GM12878 (cell line): ENCODE measurements at places on chromosomes 5 and 9.

- no peak overlapping the region for H3K27ac ChIP-seq
- H3K27me3 ChIP-seq: no peaks in the 10 kb centered on the region
- H3K36me3 ChIP-seq: no peaks in the 10 kb centered on the region
- H3K4me1 ChIP-seq: no peaks in the 10 kb centered on the region
- no peak for DNase-seq
Measured at GRCh38 chr5:45105491-45105994, 296.8 kb downstream of the MRPS30 start.

DNA sequence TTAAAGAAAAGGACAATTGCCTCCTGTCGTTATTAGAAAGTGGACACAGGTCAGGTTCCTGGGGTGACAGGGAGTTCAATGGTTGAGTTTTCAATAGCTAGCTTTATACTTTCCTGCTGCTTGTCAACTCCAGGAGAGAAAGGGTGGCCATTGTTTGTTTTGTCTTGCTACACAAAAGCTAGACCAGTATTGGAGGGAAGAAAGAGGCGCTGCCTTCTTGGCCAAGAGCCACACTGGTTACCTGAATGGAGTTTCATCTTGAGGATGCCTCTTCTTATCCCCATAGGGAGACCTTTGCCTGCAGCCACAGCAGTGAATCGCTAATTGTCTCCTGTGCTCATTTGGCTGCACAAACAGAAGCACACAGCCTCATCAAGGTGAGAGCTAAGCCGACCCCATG is 279.4 kb upstream of the GRIA1 start:
- H3K27ac ChIP-seq: no peak overlapping the region
- no peak for DNase-seq
- H3K27me3 ChIP-seq: no peaks in the 10 kb centered on the region
- H3K36me3 ChIP-seq: no peaks in the 10 kb centered on the region

GRCh38 chr5:81420039-81420667 is 26.2 kb upstream of the ACOT12 start:
- no peak overlapping the region for H3K4me3 ChIP-seq
- H3K4me1 ChIP-seq: no peaks in the 10 kb centered on the region
- no peak overlapping the region for H3K27ac ChIP-seq
- no peak for DNase-seq
- no peaks in the 10 kb centered on the region for H3K27me3 ChIP-seq

- no peak overlapping the region for H3K4me3 ChIP-seq
- no peak overlapping the region for H3K27ac ChIP-seq
- DNase-seq: no peak
- no peaks in the 10 kb centered on the region for H3K4me1 ChIP-seq
Measured at GRCh38 chr5:94976853-94977252, 308.0 kb downstream of the MCTP1 start.

DNA sequence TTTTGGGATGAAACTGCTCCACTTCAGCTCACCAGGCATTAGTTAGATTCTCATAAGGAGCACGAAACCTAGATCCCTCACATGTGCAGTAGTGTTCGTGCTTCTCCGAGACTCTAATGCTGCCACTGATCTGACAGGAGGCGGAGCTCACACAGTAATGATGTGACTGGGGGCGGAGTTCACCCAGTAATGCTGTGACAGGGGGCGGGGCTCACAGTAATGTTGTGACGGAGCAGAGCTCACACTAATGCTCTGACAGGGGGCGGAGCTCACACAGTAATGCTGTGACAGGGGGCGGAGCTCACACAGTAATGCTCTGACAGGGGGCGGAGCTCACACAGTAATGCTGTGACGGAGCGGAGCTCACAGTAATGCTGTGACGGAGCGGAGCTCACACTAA is 27.1 kb upstream of the LRRC14B start:
- no peak overlapping the region for H3K4me3 ChIP-seq
- H3K4me1 ChIP-seq: no peaks in the 10 kb centered on the region
- no peak overlapping the region for H3K27ac ChIP-seq
- H3K27me3 ChIP-seq: no peaks in the 10 kb centered on the region

- H3K27ac ChIP-seq: no peak overlapping the region
- DNase-seq: no peak
- H3K36me3 ChIP-seq: 0 out of 2 replicates have a peak, but pooled peaks cover 4% of the 10 kb centered on the region
- H3K4me1 ChIP-seq: no peaks in the 10 kb centered on the region
- H3K27me3 ChIP-seq: no peaks in the 10 kb centered on the region
- no peak overlapping the region for H3K4me3 ChIP-seq
Measured at GRCh38 chr9:36332006-36332405, 68.1 kb downstream of the RNF38 start.

DNA sequence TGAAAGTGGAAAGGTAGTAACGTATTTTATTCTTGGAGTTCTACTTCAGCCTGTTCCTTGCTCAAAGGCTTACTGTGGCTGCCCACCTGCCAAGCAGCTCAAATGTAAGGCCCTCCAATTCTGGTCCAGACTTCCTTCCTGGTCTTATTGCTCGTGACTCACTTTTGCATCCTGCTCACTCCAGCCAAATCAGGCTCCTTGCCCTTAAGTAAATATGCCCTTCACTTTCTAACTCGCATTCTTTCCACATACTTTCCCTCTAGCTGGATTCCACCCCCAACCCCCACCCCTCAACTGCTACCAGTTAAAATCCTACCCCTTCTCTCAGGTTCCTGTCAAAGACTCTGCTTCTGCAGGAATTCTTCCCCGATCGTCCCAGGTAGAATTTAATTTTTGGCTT is 96.6 kb downstream of the GALNT10 start:
- no peaks in the 10 kb centered on the region for H3K27me3 ChIP-seq
- no peaks in the 10 kb centered on the region for H3K36me3 ChIP-seq
- DNase-seq: no peak
- H3K27ac ChIP-seq: no peak overlapping the region
- peaks cover 32% of the 10 kb centered on the region for H3K4me1 ChIP-seq
- no peak overlapping the region for H3K4me3 ChIP-seq

DNA sequence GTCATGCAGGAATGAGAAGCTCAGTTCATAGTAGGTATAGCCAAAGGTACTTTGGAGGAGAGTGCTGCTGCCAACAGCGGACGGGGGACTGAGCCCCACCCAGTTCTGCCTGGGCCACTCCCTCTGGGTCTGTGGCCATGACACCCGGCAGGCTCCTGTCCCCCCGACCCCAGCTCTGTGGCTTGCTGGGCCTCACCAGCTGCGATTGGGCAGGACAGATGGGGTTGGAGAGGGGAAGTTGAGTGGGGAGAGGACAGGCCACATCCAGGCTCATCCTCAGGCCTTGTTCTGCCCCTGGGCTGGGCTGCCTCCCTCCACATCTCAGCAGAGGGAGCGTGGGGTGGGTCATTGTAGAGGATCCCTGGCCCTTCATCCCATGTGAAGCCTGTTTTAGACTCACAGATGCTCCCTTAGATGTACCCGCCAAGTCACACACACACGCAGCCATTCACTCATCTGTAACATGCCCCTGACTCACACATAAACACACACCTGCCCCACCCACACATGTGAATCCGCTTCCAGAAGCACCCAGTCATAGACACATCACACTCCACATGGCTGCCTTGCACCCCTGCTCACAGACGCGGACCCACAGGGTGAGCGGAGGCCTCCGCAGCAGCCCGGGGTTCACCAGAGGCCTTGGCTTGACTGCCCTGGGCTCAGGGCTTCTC is 48.8 kb downstream of the NTNG2 start:
- no peak overlapping the region for H3K27ac ChIP-seq
- no peak overlapping the region for H3K4me3 ChIP-seq
- no peaks in the 10 kb centered on the region for H3K4me1 ChIP-seq
- no peak for DNase-seq

DNA sequence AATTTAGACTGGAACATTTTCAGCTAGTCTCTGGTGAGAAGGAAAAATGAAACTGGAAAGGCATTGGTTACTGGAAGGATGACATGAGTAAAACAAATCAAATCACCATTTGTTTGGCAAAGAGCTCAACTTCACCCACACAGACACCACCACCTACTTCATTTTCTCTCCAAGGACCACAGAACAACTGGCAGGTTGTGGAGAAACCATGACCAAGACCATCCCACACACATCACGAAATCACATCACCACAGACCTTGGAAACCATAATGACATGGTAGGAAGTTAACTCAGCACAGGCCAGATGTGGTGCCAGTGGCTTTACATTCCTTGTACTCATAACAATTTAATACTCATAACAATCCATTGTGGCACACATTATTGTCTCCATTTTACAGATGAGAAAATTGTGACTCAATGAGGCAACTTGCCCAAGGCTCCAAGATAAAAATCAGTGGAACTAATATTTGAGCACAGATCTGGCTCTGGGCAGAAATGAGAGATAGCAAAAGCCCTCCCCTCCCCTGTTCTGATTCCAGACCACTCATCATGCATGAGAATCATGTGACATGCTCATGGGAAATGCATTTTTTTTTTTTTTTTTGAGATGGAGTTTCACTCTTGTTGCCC is 7.5 kb downstream of the OR1K1 start:
- no peak overlapping the region for H3K27ac ChIP-seq
- no peaks in the 10 kb centered on the region for H3K36me3 ChIP-seq
- no peak for DNase-seq
- no peaks in the 10 kb centered on the region for H3K4me1 ChIP-seq

GRCh38 chr5:151897020-151897552 is 27.6 kb downstream of the GLRA1 start:
- no peak overlapping the region for H3K27ac ChIP-seq
- H3K4me3 ChIP-seq: no peak overlapping the region
- H3K27me3 ChIP-seq: no peaks in the 10 kb centered on the region
- H3K4me1 ChIP-seq: peaks cover 4% of the 10 kb centered on the region; the same call in 1 of the 2 replicates
- no peaks in the 10 kb centered on the region for H3K36me3 ChIP-seq

- peaks cover 2% of the 10 kb centered on the region; the same call in 1 of the 2 replicates for H3K27me3 ChIP-seq
- H3K36me3 ChIP-seq: no peaks in the 10 kb centered on the region
- H3K4me1 ChIP-seq: no peaks in the 10 kb centered on the region
- no peak for DNase-seq
- no peak overlapping the region for H3K4me3 ChIP-seq
Measured at GRCh38 chr5:10860645-10861422, 99.8 kb upstream of the DAP start.

DNA sequence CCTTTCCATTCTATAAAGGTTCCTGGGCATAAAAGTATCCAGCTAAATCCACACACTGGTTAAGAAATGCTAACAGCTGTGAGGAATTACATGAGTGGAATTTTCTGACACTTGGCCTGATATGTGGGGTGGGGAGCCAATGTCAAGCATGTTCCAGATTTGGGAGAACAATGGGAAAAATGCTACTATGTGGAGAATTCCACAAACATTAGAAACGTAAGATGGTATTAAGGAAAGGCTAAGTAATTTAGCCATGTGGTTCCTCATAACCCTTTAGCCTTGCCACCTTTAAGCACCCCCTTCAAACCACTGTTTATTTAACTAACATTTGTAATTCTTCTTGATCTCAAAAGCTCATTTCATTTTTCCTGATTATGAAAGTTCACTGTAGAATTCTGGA is 149.2 kb downstream of the GNA14 start:
- DNase-seq: no peak
- H3K4me1 ChIP-seq: no peaks in the 10 kb centered on the region
- no peak overlapping the region for H3K4me3 ChIP-seq

DNA sequence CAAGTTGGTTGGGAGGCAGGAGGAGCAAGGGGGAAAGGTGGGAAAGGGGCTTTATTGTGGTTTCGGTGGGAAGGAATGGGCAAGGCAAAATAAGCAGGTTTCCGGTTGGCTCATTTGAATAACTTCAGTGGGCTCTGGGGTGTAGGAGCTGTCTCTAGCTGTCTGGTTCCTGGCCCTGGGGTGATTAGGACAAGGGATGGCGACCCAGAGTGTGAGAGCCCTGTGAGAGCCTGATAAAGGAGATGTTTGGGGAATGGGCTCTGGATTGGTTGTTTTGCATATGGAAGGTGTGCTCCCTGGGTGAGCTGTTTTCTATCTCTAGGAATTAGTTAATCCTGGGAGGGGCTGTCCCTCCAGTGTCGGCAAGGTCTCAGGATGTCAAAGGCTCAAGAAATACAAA is 15.4 kb downstream of the ANKRD34B start:
- no peak overlapping the region for H3K27ac ChIP-seq
- no peak overlapping the region for H3K4me3 ChIP-seq
- no peaks in the 10 kb centered on the region for H3K4me1 ChIP-seq

GRCh38 chr5:35803191-35803651 is 53.5 kb upstream of the IL7R start:
- H3K36me3 ChIP-seq: no peaks in the 10 kb centered on the region
- no peaks in the 10 kb centered on the region for H3K27me3 ChIP-seq
- DNase-seq: no peak
- no peaks in the 10 kb centered on the region for H3K4me1 ChIP-seq
- H3K4me3 ChIP-seq: no peak overlapping the region

DNA sequence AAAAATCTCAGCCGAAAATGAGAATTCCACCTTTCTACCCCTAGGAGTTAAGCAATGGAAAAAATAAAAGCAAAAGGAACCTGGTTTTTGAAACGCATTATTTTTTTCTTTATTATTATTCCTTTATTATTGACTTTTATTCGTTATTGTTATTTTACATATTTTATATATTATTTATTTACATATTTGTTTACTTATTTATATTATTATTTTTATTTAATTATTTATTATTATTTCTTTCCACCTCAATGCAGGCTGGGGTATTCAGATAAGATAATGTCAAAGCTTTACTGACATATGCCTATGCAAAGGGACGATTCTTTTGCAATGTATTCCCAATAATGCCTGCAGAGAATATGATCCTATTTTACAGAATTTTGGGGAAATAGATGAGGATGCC is 16.7 kb downstream of the UGT3A2 start:
- H3K4me1 ChIP-seq: no peaks in the 10 kb centered on the region
- no peaks in the 10 kb centered on the region for H3K27me3 ChIP-seq
- no peak for DNase-seq
- H3K4me3 ChIP-seq: no peak overlapping the region

DNA sequence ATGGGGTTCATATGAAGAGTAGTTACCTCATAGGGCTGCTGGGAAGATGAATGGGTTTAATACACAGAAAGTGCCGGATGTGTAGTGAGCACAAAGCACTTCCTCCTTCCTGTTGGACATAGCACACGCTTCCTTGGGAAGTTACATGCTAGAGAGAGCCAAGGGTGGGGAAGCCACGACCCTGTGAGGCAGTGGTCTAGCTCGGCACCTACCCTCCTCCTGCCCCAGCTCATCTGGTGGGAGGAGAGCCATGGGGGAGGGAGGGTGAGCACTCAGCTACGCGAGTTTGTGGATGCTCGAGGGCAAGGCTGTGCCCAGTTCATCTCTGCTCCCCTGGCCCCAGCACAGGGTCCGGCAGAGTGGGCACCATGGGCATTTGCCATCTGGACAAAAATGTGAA is 43.6 kb upstream of the NEK6 start:
- H3K27me3 ChIP-seq: no peaks in the 10 kb centered on the region
- no peak for DNase-seq
- H3K27ac ChIP-seq: no peak overlapping the region
- no peak overlapping the region for H3K4me3 ChIP-seq
- H3K36me3 ChIP-seq: no peaks in the 10 kb centered on the region

GRCh38 chr9:135986605-135987004 is 25.4 kb upstream of the UBAC1 start:
- no peak for DNase-seq
- peaks cover 2% of the 10 kb centered on the region for H3K27me3 ChIP-seq
- H3K27ac ChIP-seq: no peak overlapping the region
- H3K36me3 ChIP-seq: no peaks in the 10 kb centered on the region
- no peaks in the 10 kb centered on the region for H3K4me1 ChIP-seq
